ENCODE measurements at places on chromosomes 6 and 20.

DNA sequence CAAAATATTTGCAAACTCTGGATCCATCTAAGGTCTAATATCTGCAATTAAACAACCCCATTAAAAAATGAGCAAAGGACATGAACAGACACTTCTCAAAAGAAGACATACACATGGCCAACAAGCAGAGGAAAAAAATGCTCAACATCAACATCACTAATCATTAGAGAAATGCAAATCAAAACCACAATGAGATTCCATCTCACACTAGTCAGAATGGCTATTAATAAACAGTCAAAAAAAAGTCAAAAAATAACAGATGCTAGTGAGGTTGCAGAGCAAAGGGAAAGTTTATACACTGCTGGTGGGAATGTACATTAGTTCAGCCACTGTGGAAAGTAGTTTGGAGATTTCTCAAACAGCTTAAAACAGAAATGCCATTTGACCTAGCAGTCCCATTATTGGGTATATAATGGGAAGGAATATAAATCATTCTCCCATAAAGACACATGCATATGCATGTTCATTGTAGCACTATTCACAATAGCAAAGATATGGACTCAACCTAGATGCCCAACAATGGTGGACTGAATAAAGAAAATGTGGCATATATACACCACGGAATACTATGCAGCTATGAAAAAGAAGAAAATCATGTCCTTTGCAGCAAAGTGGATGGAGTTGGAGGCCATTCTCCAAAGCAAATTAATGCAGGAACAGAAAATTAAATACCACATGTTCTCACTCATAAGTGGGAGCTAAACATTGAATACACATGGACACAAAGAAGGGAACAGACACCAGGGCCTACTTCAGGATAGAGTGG is 9.1 kb downstream of the ZNFX1 start:
- no peak for DNase-seq

DNA sequence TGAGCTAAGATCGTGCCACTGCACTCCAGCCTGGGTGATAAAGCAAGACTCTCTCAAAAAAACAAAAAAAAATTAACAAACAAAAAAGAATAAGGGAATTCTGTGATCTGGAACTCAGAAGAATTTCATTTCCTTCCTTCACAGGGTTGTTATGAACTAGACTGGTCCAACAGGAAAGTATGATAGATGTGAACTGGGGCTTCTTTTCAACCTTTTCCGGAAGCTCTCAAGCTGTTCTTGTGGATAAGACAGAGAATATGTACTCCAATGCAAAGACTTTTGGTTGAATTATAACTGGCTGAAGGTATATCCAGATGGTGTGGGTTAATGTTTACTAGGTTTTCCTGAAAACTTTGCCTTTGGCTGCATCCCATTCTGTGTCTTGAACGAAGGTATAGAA is 5.3 kb downstream of the RNF8 start:
- no peak for DNase-seq

GRCh38 chr6:26232940-26233648 is 131.9 kb upstream of the BTN3A2 start:
- DNase-seq, result no peak

DNA sequence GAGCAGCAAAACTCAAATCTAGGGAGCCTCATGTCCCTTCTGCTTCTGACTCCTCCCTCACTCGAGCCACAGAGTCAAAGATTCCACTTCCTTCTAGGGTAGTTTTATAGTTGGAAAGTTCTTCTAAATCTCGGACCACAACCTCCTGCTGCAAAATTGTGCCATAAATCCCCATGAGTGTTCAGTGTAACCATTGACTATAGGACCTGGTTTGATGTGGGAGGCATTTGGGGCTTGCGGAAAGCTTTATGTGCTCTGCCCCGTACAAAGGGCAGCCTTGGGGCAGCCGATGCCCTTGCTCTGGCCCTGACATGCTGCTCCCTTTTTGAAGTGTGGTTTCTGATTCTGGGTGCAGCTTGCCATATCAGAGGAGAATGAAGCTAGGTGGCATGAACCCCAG is 43.6 kb upstream of the IER3 start:
- no peak for DNase-seq

GRCh38 chr6:10886691-10887502 is at the start of gene SYCP2L:
Gene SYCP2L, plus strand, starts transcription at chr6:10887052. Its CDS starts 75 bp downstream, at chr6:10887127.
- DNase-seq, result no peak

DNA sequence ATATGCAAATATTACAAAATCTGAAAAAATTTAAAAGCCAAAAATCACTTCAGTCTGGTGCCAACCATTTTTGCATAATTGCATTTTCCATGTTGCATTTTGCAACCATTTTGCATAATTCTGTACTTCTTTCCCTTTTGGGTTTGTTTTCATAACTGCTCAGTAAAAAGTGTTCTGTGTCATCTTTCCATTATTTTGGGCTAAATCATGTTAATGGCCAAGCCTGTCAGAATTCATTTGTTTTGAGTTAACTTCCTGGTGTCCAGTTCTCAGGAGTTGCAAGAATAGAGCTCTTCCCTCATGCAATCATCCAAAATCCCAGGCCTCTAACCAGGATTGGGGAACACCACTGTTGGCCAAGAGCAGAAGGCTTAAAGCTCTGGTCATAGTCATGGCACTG is 133.6 kb downstream of the MTHFD1L start:
- DNase-seq, result no peak

GRCh38 chr20:61166324-61166723 is 85.7 kb upstream of the CDH4 start:
- DNase-seq, result no peak

- DNase-seq, result no peak
Measured at GRCh38 chr6:142842418-142843261, 102.3 kb downstream of the HIVEP2 start.

GRCh38 chr20:41428285-41428684 is 61.7 kb upstream of the EMILIN3 start:
- no peak for DNase-seq

- DNase-seq, result no peak
Measured at GRCh38 chr6:389622-390021, 1.9 kb upstream of the IRF4 start.

DNA sequence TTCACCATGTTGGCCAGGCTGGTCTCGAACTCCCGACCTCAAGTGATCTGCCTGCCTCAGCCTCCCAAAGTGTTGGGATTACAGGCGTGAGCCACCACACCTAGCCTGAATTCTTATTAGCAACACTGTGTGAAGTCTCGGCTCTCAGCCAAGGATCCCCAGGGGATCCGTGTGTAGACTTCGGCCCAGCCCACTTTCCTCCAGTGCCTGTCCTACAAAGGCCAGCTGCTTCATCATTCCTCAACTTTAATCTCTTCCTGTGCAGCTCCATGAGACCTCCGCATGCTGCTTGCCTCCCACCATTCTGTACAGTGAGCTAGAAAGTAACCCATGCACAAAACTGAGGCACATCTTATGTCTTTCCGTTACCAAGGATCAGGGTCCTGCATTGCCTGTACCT is 71.8 kb downstream of the SAMD3 start:
- DNase-seq, result no peak

DNA sequence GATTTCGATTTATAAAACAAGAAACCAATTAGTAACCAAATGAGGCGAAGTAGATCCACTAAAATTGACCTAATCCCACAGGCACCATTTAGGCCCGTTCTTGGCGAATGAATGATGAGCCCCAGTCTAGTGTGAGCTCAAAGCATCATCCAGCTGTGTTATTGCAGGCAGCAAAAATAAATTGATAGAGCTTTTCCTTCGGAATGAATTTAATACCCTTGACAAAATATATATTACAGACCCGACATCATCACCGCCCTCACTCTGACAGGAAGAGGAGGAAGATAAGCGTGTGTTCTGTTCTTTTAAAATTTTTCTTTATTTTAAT is 7.8 kb downstream of the SIM1 start:
- DNase-seq, result no peak

- DNase-seq, result no peak
Measured at GRCh38 chr6:140225701-140226436, 851.4 kb upstream of the CITED2 start.

DNA sequence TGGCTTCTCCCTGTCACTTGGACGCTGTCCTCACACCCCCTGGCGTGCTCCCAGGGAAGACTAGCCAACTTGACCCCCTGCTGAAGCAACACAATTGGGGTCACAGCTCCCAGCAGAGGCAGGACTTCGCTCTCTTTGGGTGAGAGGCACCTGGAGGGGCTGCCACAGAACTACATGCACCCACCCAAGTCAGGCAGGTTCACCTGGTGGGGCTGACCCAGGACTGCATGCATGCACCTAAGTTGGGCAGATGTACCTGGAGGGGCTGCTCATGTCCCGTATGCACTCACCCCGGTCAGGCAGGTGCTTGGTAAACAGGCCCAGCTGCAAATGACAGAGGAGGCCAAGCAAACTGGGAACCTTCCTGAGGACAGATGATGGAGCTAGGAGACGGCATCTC is 154.3 kb upstream of the RPS6KA2 start:
- DNase-seq, result no peak

GRCh38 chr20:20399531-20400500 is 31.9 kb downstream of the INSM1 start:
- no peak for DNase-seq

DNA sequence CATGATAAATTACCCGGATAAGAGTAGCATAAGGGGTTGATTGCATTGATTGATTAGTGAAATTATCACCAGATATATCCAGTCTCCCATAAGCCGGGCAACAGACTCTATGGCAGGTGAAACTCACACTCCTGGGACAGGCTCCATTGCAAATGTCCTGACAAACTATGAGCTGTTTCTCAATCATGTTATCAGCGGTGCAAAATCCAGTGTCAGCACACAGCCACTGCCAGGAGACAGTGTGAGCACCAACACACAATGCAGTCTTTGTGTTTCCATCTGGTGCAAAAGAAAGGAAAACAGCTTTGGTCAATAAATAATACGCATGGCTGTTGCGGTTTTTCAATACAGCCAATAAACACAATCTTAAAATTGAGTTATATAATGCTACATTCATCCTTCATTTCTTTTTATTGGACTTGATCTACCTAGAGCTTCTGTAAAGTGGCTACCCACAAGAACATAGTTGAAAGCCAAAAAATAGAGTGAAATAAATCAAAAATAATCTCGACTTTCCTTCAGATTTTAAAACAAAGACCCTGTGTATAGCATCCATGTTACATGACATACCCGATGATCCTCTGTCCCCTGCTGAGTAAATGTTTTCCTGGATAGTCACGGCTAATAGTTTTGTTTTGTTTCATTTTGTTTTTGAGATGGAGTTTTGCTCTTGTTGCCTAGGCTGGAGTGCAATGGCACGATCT is 64.3 kb upstream of the AFDN start:
- no peak for DNase-seq

DNA sequence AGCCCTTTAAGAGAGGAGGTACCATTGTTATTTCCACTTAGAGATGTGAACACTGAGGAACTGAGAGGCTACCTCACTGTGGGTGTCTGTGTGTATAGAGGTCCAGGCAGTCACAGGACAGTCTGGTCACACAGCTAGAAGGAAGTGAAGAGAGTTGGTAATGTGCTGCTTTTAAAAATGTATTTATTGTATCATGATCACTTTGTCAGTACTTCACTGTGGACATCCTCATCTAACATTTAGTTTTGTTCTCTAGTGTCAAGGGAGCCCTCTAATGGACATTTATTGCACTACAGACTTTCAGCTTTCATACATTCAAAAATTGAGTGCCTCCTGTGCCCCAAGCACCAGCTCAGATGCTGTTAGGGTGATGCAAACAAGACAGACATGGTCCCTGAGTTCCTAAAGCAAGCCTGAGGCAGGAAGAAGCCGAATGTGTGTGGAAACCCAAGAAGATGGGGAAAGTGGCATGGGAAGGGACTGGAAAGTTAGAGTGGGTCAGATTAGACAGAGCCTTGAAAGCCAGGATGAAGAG is 123.0 kb downstream of the SLC16A10 start:
- peak; percentile 25 for DNase-seq

DNA sequence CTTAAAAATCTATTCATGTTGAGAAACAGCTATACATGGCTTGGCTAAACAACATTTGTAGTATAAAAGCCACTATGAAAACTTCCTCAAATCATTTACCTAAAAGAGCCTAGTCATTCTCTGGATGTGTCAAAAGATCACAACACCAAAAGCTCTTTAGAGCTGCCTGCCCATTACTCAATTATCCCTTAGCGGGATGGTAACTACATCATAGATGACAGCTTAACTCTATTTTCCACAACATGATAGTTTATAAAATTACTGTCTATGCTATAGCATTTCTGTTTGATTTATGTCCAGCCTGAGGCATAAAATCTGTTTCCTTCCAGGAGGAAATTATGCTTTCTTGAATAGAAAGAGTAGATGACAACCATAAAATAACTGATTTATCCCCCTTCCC is 777.6 kb upstream of the HS3ST5 start:
- no peak for DNase-seq

- DNase-seq, result no peak
Measured at GRCh38 chr20:9160757-9161156, 91.9 kb downstream of the PLCB4 start.

GRCh38 chr20:57435498-57436222 is 44.5 kb downstream of the RBM38 start:
- no peak for DNase-seq

- no peak for DNase-seq
Measured at GRCh38 chr20:47493963-47494293, 7.8 kb upstream of the NCOA3 start.

- DNase-seq, result no peak
Measured at GRCh38 chr6:74798302-74798701, 407.6 kb downstream of the COL12A1 start.

- DNase-seq, result no peak
Measured at GRCh38 chr6:106751501-106752252, 122.3 kb downstream of the QRSL1 start.

DNA sequence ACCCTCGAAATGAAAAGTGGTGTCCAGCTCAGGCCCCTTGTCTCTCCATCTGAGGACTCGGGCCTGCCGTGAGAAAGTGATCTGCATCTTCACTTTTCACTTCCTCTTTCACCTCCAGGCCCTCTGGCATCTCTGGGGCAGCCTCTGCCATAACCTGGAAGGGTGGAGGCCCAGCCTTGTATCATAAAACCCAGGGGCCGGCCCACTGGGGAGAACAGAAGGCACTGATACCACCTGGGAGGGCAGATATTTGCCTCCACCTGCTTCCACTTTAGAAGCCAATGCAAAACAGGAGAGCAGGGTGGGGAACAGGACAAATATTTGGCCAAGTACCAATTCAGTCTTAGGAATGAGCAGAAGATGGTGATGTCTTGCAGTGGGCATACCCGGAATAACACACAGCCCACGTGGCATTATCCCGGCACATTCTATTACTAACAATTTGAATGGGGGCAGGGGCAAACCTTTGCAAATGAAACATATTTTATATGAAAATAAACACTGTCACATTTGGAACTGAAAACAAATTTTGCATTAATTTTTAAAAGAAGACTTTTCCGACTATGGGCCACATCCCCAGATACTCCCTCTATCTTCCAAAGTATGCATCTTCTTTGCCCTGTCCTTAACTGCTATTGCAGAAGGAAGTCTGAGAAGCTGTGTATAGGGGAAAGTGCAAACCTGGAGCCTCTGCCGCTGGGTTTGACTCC is 69.2 kb upstream of the TBC1D7 start:
- no peak for DNase-seq

All from LNCaP clone FGC (cell line).